Keratinocyte (primary cell): ENCODE measurements at places on chromosomes 2 and 18.
A peak's percentile ranks its signal among the peaks of the same experiment; 100 is the strongest.

DNA sequence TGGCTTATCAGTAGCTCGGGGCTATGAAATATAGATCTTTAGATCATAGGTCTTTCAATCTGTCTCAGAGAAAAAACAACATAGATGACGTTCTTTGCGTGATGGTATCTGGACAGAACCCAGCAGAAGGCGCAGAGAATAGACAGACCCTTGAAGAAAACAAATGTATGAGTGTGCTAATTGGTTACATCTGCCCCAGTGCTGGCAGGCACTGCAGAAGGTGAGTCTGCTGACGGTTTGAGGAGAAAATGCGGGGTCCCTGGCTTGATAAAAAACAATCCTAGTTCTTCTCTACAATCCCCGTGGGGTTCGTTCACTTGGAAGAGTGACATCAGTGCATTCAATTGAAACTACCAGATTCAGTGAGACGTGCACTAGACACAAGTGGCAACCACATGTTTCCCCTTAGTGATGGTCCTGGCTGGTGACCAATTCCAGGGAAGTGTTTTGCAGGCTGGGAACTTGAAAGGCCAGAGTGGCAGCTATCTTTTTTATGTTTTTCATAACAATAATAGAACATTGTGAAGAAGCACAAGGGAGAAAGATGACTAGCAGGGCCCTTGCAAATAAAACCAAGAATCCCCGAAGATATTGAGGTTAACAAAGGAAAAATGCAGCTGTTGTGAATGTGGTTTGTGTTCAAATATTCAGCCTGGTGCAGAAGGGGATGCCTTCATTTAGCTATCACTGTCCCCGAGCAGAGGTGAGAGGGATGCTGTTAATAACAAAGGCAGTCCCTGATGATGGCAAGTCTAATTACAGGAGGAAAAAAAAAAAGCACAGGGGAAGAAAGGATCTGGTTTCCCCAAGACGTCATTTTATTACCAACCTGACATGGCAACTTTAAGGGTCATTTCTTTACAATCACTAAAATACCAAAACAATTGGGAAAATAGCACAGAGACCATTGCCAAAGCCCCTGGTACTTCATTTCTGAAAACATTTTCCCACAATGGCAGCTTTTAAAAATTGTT, 337.6 kb upstream of the FIGN start:
- DNase-seq: no peak

- peak; percentile 48 for DNase-seq
These were observed 44.9 kb downstream of the RBBP8 start for GRCh38 chr18:22977847-22978701.

GRCh38 chr18:79496237-79496977, 100.7 kb downstream of the NFATC1 start:
- no peak for DNase-seq

- DNase-seq: no peak
These were observed 39.6 kb downstream of the MARCO start for GRCh38 chr2:118981632-118982031.

- DNase-seq: no peak
These were observed 66.3 kb upstream of the GLI2 start for GRCh38 chr2:120669121-120669952.

GRCh38 chr2:21406911-21407310, 283.1 kb downstream of the TDRD15 start:
- DNase-seq: no peak

DNA sequence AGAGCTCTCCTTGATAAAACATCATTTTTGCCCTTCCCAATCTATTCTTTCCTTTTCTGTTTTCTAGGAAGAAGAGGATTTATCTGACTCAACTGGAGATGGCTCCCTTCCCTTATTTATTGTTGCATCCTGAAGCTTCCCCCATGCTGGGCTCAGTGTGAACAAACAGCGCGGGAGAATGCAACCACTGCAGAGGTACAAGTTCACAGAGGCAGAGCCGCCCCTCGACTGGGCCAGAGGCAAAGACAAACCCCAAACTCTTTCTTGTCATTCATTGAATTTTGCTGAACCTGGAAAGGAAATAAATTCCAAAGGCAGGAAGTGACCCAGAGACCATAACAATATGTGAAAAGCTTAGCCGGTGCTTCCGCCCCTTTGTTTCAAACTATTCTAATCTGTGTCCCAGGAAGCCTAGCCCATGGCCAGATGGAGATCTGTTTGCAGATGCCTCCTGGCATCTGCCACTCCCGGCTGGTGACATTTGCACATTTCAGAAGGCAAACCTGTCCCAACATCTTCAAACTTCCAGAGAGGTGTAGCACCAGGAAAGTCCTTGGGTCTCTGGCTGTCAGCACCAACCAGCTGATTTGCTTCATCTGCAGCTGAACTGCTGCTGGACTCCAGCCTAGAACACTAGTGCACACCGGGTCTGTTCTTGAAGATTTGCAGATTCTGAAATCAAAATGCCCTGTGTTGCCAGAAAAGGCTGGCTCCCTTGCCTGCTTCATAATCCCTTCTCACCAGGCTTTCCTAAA, 79.4 kb upstream of the MAP4K3 start:
- DNase-seq: no peak

GRCh38 chr2:107621186-107622165, 205.2 kb upstream of the RGPD4 start:
- DNase-seq: no peak
